ENCODE measurements at places on chromosomes 6 and 20. TPM values are rescaled to one million over a fixed set of nuclear protein-coding genes. Genes with fewer than 3 reads are reported as not detected.

The NKX2-2 gene
- not detected for total RNA-seq

The XKR7 gene
- total RNA-seq, result not detected

The MACROD2 gene
- total RNA-seq, result 2.7 TPM

The SNRPB2 gene
- 33.2 TPM for total RNA-seq

The THEMIS gene
- 0.77 TPM for total RNA-seq

GRCh38 chr6:16432075-16433032, 194.0 kb downstream of the GMPR start:
- H3K27ac ChIP-seq, result no peak overlapping the region
- peaks cover 25% of the 10 kb centered on the region for H3K4me1 ChIP-seq
- no peak overlapping the region for H3K4me3 ChIP-seq
- H3K36me3 ChIP-seq, result no peaks in the 10 kb centered on the region
- peak; percentile 22 for DNase-seq
- no peaks in the 10 kb centered on the region for H3K27me3 ChIP-seq

DNA sequence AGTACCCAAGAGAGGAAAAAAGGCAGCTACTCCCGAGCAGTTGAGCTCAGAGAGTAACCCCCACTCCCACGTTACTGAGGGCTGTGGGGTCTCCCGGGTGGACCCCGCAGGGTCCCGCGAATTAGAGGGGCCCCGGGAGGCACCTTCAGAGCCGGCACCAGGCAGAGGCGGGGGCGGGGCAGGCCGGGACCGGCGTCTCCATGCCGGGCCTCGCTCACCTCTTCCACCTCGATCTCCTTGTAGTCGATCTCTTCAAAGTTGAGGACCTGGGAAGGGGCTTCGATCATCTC, 381 bp downstream of the MAP3K7 start:
- no peaks in the 10 kb centered on the region for H3K27me3 ChIP-seq
- H3K4me1 ChIP-seq, result peaks cover 19% of the 10 kb centered on the region
- peak overlapping the region; percentile 89 for H3K27ac ChIP-seq
- peak overlapping the region; percentile 99 for H3K4me3 ChIP-seq

DNA sequence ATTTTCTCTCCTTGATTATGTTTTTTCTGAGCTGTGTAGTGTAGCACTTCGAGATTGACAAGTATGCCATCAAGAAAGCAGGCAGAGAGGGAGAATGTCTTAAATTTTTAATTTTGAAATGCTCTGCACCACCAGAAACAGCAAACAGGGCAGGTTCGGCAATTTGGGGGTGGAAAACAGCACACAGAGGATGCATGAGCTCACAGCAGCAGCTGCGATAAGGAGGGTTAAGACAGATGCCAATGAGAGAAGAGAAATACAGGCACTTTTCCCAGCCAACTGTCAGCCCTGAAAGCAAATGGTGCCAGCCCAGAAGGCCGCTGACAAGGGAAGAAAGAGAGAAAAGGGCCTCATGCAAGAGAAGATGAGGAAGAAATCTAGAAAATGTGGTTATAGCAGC, 15.1 kb upstream of the SNRPB2 start:
- no peaks in the 10 kb centered on the region for H3K36me3 ChIP-seq
- DNase-seq, result no peak
- no peak overlapping the region for H3K27ac ChIP-seq
- no peak overlapping the region for H3K4me3 ChIP-seq

GRCh38 chr6:154478021-154478700, 32.3 kb downstream of the CNKSR3 start:
- DNase-seq, result no peak
- H3K4me3 ChIP-seq, result no peak overlapping the region
- no peak overlapping the region for H3K27ac ChIP-seq
- H3K4me1 ChIP-seq, result no peaks in the 10 kb centered on the region
- no peaks in the 10 kb centered on the region for H3K36me3 ChIP-seq

DNA sequence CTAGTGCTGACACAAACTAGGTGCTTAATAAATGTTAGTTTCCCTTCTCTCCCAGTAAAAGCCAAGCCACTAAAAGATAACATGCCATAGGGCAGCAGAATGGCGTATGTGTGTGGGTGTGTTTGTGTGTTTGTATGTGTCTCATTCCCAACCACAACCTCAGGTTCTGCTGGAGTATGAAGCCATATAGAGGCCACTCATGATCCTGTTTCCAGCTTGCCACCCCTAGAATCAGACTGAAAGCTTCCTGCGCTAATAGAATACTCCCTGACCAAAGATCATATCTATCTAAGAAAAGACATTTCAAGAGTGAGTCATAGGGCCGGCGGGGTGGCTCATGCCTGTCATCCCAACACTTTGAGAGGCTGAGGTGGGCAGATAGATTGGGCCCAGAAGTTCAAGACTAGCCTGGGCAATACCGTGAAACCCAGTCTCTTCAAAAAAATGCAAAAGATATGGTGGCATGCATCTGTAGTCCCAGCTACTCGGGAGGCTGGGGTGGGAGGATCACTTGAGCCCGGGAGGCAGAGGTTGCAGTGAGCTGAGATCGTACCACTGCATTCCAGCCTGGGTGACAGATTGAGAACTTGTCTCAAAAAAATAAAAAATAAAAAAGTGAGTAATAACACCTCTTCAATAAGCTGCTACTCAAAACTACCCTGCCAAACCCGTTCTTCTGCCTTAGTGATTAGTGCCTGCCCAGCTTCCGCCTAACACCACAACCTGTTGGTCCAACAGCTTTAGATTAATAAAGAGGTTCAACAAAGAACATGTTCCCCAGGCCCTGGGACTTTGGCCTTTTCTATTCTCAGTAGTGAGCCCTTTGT, 11.8 kb upstream of the SNRPC start:
- no peak for DNase-seq
- no peaks in the 10 kb centered on the region for H3K4me1 ChIP-seq
- H3K4me3 ChIP-seq, result no peak overlapping the region
- no peaks in the 10 kb centered on the region for H3K27me3 ChIP-seq
- H3K36me3 ChIP-seq, result no peaks in the 10 kb centered on the region
- H3K27ac ChIP-seq, result no peak overlapping the region

- no peaks in the 10 kb centered on the region for H3K36me3 ChIP-seq
- DNase-seq, result no peak
- no peak overlapping the region for H3K27ac ChIP-seq
- H3K27me3 ChIP-seq, result no peaks in the 10 kb centered on the region
These were observed 1.9 kb downstream of the RFPL4B start for GRCh38 chr6:112348891-112349635.

Measured in heart left ventricle (tissue), 16 donors.